ENCODE measurements at places on chromosomes 6 and 20.

GRCh38 chr20:41387444-41387851 lies 20.8 kb upstream of the EMILIN3 start:
- DNase-seq, result no peak

DNA sequence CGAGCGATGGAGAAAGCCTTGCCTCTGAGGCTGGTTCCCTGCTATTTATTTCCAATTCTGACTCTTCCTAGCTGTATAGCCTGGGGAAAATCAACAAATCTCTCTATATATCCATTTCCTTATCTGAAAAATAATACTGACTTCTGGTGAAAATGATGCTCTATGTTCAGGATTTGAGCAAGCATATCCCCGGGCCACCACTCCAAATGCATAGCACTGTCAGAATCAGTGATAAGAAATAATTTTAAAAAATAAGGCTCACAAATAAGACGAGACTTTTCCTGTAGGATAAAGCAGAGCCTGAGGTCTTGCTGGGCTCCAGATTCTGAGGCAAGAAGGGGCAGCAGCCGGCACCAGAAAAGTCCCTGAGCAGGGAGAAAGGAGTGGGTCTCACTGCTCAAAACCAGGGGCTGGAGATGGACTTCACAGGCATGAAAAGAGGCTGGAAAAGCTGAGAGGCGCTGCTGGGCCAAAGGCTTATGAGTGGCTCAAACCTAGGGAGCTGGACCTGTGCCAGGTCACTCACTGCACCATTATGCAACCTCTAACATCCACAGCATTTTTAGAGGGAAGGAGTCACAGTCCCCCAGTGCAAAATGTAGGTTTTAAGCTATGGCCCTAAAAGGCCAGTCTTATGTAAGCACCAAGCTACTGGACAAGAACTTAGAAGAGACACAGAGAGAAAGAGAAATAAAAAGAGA lies 48.1 kb upstream of the SLC17A4 start:
- no peak for DNase-seq

- no peak for DNase-seq
Measured at GRCh38 chr20:15455279-15455678, 1117.9 kb upstream of the FLRT3 start.

DNA sequence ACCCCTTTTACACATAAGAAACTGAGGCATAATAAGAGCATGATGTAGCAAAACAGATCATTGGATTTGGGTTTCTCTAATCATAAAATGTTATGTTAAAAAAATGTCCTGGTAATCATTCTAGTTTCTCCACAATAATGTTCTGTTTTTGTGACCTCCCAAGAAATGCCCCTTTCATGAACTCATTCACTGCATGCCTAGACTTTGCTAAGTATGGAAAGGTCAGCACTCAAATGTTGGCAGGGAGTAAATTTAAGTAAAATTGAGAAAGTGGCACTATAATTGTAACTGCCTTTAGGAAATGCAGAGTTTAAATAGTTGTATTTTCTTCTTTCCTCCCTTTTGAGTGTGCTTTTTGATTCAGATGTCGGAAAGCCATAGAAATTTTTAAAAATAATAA lies 48.5 kb upstream of the ID4 start:
- DNase-seq, result no peak

DNA sequence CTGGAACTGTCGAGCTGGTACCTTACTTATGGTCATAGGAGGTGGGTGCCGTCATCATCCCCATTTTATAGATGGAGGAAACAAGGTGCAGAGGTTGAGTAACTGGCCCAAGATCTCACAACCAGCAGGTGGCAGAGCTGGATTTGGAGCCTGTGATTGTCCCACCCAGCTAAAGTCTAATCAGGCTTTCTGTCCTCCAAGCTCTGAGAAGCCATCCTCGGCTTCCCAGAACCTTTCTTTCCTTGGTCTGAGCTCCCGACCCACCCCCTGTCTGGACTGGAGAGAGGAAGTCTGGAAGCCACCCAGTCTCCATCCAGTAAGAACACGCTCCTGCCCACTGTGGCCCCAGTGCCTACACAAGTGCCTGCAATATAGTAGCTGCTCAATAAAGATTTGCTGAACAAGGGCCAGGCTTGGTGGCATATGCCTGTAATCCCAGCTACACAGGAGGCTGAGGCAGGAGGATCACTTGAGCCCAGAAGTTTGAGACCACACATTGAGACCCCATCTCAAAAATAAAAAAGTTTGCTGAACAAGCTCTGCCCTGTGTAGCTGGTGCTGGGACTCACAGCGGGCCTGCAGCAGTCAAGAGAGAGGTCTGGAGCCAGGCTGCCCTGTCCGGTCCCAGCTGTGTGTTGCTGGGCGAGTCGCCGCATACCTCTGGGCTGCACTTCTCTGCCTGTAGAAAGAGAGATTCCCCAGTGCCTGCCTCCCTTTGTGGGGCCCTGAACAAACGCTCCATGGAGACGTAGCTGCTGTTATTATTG lies 32.5 kb upstream of the DLGAP4 start:
- no peak for DNase-seq

- DNase-seq, result no peak
Measured at GRCh38 chr20:30610751-30611150, 646.7 kb upstream of the DEFB115 start.

- DNase-seq, result no peak
Measured at GRCh38 chr6:73285674-73286283, 22.8 kb upstream of the KHDC1 start.

DNA sequence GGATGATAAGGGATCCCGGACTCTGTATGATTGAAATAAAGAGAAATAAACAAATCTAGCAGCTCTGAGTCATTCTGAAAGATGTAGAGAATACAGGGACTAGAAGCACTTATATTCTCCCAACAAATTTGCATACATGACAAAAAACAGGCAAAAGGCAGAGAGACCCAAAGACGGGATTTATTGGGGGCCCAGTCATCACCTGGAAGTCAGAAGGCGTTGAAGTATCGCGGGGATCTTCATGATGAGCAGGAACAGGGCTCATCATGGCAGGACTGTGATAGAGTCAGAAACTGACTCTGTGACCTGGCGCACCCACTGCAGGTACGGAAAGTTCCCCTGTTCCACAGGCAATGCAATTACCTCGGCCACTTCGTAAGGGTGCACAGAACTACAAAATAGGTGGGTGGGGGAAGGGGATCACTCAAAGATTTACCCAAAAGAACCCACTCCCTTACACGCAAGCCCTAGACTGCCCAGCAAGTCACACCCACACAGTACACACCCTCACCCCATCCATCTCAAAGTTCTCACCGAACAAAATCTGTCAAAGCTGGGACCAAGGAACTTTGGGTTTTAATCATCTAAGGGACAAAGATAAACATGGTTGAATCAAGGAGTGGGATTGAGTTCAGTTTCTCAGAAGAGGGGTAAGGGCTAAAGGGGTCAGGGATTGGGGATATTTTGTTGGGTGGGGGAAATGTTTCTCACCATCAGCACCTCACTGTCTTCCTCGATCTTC lies 1.4 kb downstream of the CUTA start:
- no peak for DNase-seq

DNA sequence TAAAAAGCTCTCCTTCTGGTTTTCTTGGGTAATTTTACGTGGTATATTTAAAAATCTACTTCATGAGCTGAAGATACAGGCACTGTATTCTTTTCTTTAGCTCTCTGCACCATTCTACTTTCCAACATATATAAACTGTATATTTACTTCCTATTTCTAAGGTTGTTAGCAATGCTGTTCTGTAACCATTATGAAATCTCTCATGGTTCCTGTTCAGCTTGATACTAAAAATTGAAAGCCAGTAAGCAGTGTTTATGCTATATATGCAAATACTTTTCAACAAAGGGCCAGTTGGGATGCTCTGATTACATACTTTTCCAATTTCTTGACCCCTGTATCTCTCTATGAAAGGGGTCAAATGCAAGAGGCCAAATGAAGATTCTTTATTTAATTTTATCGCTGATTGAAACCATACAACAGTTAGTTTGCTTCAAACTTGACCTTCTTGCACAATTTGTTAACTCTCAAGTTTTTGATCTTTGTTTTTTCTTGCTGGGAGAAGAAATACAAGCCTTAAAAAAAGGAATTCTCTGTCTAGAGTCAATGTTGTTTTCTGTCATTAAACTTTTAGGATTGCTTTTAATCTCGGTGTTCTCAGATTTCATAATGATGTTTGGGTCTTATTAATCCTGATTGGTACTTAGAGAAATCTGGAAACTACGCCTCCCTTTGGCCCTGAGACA lies 223.2 kb downstream of the PRL start:
- DNase-seq, result no peak

DNA sequence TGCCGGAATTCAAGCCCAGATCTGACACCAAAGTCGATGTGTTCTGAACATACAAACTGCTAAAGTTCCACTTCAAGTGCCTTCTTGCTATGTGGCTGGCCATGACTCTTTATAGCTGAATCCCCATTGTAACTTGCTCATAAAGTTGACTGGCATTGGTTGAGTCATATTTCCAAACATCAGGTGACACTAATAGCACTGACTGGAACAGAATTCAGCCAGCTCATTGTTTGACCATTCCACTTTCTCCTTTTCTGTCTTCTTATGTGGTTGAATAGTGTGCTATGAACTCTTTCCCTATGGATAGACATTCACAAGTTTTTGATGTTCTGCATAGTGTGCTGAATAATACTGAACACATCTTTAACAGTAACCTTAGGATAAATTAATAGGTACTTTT lies 266.2 kb upstream of the ZFP64 start:
- DNase-seq, result no peak

DNA sequence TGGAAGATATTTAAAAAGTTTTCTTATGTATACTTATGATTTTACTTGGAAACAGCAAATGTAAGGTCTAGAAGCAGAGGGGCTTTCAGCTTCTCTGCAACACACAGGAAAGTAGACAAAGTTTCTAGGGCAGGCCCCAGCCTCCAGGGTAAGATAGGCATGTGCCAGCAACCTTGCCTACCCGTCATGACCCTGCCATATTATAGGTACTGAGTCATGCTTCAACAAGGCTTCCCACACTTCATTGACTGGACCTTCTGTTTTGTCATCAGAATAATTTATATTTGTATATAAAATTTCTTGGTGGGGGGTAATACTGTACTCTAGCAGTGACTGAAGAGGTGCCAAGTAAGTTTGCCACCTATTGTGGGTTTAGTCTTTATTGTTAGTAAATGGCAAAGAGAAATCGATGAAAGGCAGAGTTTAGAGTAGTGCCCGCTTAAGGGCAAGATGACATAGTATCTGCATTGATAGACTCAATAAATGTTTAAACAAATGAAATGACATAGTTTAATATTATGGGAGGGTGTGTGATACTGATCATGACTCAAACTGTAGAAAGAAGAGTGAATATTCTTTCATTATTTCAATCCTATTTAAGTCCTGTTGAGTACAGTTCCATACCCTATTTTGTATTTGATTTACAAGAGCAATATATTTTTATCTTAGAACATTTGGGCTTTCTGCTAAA lies 95.6 kb downstream of the JARID2 start:
- no peak for DNase-seq

- DNase-seq, result no peak
Measured at GRCh38 chr20:23146857-23147637, 60.9 kb upstream of the CD93 start.

DNA sequence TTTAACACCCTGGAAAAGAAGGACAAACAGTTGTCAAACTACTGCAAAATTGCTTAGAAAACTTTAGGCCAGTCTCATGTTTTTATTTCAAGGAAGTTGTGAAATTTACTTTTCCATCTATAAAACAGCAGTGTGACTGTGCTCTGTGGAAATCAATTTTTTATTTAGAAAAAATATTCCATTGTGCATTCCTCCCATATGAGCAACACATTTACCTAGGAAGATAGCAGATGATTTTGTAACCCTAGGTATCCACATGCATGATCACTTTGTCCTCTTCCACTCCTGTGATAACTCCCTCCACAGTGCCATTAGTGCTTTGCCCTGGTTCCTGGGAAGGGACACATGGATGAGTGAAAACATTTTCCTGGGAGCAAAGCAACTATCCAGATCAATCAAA lies 70.0 kb upstream of the SHLD1 start:
- DNase-seq, result no peak

- no peak for DNase-seq
Measured at GRCh38 chr6:160439751-160440150, 91.6 kb downstream of the SLC22A3 start.

GRCh38 chr20:60049601-60050000 lies 91.4 kb downstream of the CDH26 start:
- no peak for DNase-seq

DNA sequence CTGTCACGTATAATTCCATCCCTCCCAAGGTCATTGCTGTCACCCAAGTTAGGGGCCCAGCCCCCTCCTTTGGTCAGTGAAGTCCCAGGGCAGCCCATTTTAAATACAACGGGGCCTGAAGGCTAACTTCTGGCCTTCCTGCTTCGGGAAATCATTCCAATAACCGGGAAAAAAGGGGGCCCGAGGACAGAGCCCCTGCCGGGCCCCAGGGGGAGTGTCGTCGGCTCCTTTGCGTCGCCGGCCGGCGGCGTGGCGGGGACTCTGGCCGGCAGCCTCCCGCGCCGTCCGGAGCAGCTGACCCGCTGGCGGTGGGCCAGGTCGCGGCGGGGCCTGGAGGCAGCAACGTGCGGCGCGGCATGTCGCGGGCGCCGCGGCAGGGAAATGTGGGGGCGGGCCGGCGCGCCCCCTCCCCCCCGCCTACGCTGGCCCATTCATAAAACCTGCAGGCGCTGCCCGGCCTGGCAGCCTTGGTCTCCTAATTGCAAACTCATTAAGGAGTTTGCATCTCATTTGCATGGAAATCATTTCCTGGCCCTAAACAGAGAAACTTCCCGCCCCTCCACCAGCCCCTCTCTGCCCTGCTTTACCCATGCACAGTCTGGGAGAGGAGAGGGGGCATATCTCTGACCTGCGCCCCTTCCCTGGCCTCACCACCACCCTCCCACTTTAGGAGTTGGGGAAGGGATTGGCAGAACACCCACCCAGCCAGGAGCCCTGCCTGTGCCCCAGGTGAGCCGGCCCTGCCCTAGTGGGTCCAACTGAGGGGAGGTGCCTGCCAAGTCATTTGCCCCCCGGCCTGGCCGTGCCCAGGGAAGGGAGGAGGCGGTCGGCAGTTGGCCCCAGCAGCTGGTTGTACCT lies 50.7 kb downstream of the MRPL14 start:
- DNase-seq, result no peak

GRCh38 chr6:118325220-118325860 lies 222.8 kb upstream of the PLN start:
- DNase-seq, result no peak

- DNase-seq, result no peak
Measured at GRCh38 chr20:38034108-38034649, 633 bp downstream of the RPRD1B start.

GRCh38 chr20:5197270-5197827 lies 70.5 kb downstream of the CDS2 start:
- DNase-seq, result no peak

- no peak for DNase-seq
Measured at GRCh38 chr20:1827974-1828785, 67.0 kb upstream of the SIRPA start.

DNA sequence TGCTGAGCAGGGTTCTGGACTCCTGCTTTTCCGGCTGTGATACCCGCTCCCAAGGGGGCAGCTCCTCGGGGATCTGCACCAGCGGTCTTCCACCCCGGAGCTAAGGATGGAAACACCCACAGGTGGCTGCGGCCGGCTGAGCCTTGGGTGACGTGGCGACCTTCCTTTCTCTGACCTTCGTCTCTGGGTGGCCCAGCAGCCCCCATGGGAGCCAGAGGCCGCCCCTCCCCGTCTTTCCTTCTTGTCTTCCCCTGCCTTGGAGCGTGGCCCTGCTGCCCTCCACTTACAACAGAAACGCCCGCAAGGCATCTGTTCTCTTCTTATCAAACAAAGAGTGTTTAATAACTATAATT lies 405.7 kb downstream of the TAF4 start:
- DNase-seq, result no peak
